Naive thymus-derived CD8-positive, alpha-beta T cell (primary cell): ENCODE measurements at places on chromosomes 12 and 14.

DNA sequence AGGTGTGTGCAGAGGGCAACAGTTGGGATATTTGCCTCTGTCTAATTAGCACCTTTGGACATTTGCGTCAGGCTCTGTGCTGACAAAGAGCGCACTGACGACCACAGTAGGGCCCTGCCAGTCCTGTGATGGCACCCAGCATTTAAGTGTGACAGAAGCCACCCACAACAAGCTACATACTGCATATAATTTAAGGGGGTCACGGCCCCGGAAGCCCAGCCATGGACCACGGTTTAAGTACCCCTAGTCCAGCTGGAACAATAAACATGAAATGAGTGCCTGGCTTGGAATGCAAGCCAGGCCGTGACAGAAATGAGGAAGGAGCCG is 16.8 kb upstream of the DYNC1H1 start:
- peak; percentile 71 for DNase-seq

GRCh38 chr14:102201353-102201738 is 61.6 kb downstream of the WDR20 start:
- peak; percentile 28 for DNase-seq

DNA sequence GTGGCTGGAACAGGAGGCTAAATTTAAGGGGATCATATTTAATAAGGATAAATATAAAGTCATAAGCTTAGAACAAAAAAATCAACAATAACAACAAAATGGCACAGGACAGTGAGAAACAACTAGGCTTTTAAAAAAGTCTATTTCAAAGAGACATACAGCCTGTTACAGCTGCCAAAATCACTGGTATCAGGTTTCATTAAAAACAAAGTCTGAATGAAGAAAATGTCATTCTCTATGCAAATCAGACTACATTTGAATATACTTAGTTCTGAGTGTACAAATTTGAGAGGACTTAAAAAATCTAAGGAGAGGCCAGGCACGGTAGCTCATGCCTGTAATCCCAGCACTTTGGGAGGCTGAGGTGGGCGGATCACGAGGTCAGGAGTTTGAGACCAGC is 44.0 kb downstream of the TFCP2 start:
- DNase-seq: no peak

DNA sequence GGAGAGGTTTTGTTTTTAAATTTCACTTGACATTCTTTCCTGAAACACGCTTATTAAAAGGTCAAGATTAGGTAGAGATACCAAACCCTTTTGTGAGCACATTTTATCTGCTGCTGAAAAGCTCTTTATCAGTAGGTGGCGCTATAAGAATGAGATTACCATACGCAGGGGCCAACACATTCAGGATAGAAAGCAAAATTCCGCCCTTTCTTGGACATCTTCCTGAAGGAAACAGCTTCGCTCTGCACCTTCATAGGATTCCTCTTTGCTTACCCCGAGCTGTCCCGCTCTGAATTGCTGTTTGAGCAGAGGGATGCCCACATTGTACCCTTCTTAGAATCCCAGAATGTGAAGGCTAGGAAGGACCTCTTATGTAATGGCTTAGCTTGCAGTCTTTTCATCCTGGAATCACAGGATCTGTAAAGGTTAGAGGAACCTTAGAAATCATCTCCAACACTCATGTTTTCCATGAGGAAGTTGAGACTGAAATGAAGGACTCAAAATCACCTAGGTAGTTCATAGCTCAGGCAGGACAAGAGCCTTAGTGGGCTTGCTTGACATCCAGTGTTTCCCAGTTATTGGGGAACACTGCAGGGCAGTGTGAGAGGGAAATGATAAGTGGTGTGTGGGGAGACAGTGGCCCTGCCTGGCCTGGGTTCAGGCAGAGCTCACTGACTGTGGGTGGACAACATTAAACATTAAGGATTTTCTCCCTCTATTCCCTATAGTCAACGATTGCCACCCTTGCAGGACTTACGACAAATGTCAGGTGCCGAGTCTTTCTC is 38.7 kb upstream of the CRY1 start:
- peak; percentile 14 for DNase-seq

- DNase-seq: no peak
Measured at GRCh38 chr14:49424436-49425331, 161.5 kb downstream of the RPS29 start.

DNA sequence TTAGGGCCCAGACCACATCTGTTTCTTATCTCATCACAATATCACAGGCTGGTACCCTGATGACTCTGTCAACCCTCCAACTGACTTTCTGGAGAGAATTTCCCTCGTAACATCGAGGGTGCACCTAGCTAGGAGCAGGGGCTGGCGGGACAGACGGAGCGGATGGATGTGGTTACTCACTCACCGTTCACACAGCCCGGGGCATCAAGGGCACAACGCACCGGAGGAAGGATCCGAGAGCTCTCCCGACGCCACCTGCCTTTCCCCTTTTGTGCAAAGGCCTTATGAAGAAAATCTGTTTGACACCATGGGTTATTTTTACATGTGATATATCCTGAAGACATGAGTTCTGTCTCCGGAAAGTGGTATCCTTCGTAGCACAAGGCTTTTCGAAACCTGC is 31.4 kb downstream of the SLC15A4 start:
- DNase-seq: no peak

- no peak for DNase-seq
Measured at GRCh38 chr12:100963381-100963780, 168.8 kb downstream of the ANO4 start.

DNA sequence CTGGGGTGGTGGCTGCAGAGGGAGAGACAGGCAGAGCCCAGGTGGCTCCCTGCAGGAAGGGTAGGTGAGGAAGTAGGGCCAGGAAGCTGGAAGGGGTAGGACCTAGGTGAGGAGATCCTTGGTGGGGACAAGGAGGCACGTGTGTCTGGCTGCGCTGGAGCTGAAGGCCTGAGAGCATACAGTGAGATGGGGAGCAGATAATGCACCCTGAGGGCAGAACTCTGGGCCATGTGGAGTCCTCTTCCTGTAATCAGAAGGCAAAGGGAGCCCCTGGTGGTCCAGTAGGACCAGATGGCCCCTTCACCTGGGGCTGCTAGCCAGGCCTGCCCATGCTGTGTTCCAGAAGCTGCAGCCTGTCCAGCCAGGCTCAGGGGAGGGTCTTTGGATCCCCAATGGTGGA is 15.3 kb upstream of the KRT80 start:
- no peak for DNase-seq

DNA sequence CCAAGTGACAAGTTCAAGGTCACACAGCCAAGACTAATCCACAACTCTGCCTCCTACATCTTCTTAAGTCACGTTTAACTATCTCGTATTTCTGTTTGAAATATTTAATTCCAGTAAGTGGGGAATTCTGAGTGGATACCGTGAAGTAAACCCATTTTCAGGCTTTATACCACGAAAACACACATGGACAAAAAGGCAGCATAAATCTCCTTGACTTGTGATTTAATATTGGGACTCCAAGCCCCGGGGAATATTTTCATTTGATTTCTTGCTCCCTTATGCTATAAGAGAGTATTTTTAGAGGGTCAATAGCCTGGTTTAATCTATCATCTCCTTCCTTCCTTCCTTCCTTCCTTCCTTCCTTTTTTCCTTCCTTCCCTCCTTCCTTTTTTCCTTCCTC is 716.7 kb downstream of the VRK1 start:
- DNase-seq: no peak

DNA sequence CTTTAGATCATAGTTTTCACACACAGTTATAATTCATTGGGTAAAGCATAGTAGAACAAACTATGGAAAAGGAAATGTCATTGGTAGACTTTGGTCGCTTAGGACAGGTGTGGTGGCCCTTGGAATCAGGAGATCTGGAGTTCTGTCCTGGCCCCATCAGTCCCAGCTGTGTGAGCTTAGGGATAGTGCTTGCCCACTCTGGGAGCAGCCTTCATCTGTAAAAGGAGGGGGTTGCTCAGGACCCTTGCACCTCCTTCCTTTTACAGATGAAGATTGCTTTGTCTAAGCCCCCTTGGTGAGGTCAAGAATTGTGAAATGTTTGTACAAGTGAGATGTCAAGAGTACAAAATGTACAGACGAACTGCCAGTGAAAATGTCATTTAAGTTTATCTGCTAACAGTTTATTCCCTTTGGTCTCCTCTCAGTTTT is 93.2 kb downstream of the BORCS5 start:
- DNase-seq: no peak

- DNase-seq: no peak
Measured at GRCh38 chr12:22408610-22409376, 74.3 kb upstream of the ST8SIA1 start.

GRCh38 chr12:75995691-75996090 is 35.9 kb downstream of the PHLDA1 start:
- no peak for DNase-seq

- no peak for DNase-seq
Measured at GRCh38 chr14:58739674-58740073, 101.9 kb downstream of the DACT1 start.

- DNase-seq: no peak
Measured at GRCh38 chr12:32272465-32272864, 126.9 kb upstream of the FGD4 start.

DNA sequence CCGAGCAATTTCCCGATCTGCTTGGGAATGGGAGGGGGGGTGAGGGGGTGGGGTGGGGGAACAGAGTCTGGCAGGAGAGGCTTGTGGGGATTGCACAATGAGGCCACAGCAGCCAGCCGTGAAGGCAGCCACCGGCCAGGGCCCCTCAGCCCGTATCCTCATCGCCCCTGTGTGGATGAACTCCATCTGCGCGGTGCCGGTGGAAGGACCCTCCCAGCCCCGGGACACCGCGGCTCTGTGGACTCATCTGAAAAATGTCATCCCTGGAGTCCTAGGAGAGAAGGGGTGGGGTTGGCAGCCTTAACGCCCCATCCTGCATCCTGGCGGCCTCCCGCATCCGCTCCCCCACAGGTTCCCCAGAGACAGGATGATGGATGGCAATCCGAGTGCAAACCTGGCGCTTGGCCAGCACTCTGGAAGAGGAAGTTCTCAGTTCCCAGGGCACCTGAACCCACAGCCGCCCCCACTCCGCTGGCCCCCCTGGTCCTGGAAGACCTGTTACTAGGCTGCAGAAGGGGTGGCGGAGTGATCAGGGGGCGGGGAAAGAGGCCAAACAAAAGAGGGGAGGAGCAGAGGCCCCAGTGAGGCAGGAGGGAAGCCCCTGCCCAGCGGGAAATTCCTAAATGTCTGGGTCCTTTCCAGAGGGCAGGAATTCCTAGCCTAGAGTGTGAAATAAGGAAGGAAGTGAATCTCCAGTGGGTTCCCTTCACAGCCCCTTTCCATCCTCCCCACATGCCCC is 1.2 kb upstream of the TNFAIP2 start:
- no peak for DNase-seq

DNA sequence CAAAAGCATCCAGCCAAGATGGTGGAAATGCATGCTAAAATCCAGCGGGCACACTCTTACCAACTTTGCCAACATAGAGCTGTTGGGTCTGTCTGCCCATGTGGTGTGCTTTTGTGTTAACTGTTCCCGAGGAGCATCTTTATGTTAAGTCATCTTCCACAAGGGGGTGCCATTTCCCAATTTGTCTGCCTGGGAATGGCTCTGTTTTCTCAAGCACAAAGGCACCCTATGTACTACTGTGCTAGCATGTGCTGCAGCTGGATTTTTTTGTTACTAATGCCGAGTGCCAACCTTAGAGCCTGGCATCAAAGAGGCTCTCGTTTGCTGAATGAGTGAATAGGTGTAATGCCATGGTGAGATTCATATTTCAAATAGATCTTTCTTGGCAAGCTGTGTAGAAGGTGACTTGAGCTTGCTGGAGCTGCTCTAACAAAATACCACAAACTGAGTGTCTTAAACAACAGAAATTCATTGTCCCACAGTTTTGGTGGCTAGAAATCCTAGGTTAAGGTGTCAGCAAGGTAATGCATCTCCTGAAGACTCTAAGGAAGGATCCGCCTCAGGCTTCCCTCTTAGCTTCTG is 74.3 kb downstream of the TRHDE start:
- no peak for DNase-seq

GRCh38 chr12:14007639-14008038 is 26.2 kb upstream of the GRIN2B start:
- no peak for DNase-seq

- peak; percentile 55 for DNase-seq
Measured at GRCh38 chr12:1634590-1635191, 5.7 kb downstream of the WNT5B start.

GRCh38 chr12:113840401-113841042 is 125.6 kb downstream of the RBM19 start:
- no peak for DNase-seq

DNA sequence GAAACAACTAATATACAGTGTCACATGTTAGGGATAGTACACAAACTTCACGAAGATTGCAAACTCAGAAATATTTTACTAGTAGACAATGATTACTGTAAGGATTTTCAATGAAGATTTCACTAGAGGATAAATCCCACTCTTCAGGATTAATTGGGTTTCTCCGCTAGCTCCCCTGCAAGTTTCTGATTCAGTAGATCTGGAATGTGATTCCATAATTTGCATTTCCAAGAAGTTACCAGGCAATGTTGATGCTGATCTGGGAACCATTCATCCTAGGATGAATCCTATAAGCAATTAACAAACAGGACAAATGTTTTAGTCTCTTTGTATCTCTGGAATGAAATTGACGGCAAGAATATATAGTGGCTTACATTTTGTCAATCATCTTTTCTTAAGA is 272.4 kb downstream of the ALX1 start:
- DNase-seq: no peak

DNA sequence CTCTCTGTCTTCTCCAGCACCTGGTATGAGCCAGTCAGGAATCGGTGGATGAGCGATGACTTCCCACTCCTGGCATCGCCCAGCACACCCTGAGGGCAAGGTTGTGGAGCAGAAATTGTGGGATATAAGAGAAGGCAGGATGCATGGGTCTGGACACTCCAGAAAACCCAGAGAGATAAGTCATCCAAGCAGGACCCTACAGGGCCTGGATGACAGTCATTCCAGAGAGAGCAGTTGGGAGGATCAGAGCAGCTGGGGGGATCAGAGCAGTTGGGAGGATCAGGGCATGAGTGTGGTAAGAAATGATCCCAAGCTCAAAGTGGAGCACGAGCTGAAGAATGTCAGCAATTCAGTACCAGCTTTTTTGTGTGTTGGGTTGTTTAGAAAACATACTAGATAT is 4.0 kb downstream of the AGAP2 start:
- DNase-seq: no peak

GRCh38 chr14:101098641-101099040 is 195.1 kb upstream of the RTL1 start:
- DNase-seq: peak; percentile 24

DNA sequence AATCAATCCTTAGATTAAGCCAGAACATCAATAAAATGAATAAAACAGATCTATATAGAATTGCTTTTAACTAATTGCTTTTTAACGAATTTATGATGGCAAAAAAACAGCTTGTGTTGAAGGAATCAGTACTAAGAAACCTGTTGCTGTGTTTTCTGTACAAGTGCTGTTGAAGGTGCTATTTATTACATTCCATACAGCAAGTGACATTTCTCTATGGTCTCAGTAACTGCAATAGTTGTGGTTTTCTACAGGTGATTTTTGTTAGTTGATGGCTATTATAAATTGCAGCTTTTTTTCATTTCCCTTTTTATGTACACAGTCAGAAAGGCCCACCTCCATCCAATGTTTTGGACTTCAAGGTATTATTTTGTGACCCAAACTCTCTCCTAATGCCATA is 56.6 kb downstream of the SLC2A13 start:
- no peak for DNase-seq
